ENCODE measurements at places on chromosomes 6 and 20. TPM values are rescaled to one million over a fixed set of nuclear protein-coding genes. Genes with fewer than 3 reads are reported as not detected.

GRCh38 chr6:139472351-139473015 is 98.0 kb upstream of the CITED2 start:
- no peak for DNase-seq
- H3K4me3 ChIP-seq = no peak overlapping the region
- H3K27me3 ChIP-seq = no peaks in the 10 kb centered on the region
- H3K4me1 ChIP-seq = peaks cover 9% of the 10 kb centered on the region
- no peak overlapping the region for H3K27ac ChIP-seq
- no peaks in the 10 kb centered on the region for H3K36me3 ChIP-seq

DNA sequence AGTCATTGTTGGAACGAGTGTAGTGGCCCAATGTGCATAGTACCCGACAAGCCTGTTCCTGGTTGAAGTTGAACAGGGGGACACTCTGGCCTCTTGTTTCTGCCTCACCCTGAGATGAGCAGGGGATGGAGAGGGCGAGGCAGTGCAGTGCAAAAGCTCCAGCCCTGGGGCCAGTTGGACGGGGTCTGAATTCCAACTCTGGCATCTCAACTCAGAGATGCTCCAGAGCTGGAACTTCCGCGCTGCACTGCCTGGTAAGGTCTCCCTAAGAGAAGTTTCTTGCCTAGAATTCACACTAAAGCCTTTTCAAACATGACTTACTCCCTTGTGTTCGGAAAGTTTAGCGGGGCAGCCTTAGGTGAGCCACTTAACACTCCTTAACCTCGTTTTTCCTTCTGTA is 72.3 kb upstream of the SLC22A1 start:
- no peaks in the 10 kb centered on the region for H3K27me3 ChIP-seq
- peaks cover 16% of the 10 kb centered on the region for H3K4me1 ChIP-seq
- no peak overlapping the region for H3K27ac ChIP-seq

DNA sequence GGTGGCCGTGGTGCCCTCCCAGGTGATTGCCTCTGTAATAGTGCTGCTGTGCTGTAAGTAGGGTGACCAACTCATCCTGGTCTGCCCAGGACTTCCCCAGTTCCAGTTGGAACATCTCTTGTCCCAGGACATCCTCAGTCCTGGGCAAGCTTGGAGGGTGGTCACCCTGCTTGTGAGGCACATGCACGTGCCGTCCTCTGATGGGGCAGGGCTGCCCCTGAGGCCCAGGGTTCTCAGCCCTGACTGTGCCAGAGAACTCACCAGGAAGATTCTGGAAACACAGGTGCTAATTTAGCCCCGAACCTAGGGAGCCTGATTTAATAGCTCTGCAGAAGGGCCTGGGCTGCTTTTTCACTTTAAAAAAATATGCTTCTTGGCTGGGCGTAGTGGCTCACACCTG is 120.9 kb upstream of the PHACTR3 start:
- H3K27ac ChIP-seq = no peak overlapping the region
- no peaks in the 10 kb centered on the region for H3K36me3 ChIP-seq
- H3K27me3 ChIP-seq = peaks cover 21% of the 10 kb centered on the region
- no peak overlapping the region for H3K4me3 ChIP-seq
- no peaks in the 10 kb centered on the region for H3K4me1 ChIP-seq
- no peak for DNase-seq

DNA sequence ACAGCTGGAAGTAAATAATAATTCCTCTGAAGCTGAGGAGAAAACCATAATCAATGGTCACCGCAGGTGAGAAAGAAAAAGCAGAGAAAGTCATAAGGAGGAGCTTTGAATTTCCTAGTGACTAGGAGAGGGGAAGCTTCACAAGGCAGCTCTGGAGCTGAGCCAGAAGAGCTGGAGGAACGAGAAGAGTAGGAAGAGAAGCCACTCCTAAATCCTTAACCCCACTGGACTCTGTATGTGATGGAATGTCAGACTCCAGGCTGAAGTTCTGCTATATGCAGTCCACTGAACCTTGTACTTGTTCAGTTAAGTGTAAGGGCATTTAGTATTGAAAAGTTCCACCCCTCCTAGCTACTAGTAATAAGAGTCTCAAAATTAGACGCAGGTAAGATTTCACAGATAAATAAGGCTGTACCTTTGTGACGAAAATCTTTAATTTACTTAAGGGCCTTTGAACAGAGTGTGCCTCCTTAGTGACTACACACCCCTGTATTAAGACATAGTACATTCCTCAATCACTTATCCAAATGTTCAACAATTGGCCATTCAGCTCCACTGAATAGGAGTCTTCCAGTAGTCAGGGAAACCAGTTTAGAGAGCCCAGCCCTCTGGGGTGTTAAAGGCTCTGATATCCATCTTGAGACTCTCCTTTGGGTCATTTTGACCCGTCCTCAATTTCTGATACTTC is 71.4 kb upstream of the UFL1 start:
- H3K4me1 ChIP-seq = no peaks in the 10 kb centered on the region
- no peak overlapping the region for H3K4me3 ChIP-seq
- H3K27ac ChIP-seq = no peak overlapping the region
- H3K36me3 ChIP-seq = no peaks in the 10 kb centered on the region

The PROKR2 gene
- total RNA-seq = not detected

- H3K4me1 ChIP-seq = peaks cover 35% of the 10 kb centered on the region
- H3K27me3 ChIP-seq = no peaks in the 10 kb centered on the region
- H3K36me3 ChIP-seq = no peaks in the 10 kb centered on the region
- H3K4me3 ChIP-seq = no peak overlapping the region
- no peak for DNase-seq
Observed at GRCh38 chr20:4681991-4682401, 39.7 kb upstream of the PRND start.

DNA sequence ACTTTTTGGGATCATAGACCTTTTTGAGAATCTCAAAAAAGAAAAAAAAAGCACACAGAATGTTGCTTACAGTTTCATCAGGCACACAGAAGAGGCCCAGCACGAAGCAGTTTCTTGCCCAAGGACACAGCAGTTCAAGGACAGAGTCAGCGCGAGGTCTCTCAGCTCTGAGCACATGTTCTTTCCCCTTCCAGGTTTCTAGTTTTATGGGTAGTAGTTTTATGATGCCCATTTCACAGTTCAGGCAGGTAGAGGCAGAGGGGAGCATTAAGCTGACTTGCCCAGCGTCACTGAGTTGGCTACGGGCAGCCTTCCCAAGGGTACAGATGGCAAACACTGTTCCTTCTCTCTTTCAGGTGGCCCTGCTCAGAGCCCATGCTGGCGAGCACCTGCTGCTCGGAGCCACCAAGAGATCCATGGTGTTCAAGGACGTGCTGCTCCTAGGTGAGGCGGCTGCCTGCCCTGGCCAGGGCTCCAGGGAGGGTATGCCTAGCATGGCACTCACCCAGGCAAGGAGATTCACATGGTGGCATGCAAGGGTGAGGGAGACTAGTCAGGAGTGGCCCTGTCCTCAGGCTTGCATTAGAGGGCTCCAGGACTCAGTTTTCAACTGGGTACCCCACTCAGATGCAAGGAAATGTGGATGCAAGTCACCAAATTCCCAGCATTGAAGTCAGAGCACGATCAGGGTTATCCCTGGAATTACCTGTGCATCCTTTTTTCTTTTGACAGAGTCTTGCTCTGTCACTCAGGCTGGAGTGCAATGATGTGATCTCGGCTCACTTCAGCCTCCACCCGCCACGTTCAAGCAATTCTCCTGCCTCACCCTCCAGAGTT is 57.4 kb upstream of the TTPAL start:
- no peaks in the 10 kb centered on the region for H3K4me1 ChIP-seq
- no peak for DNase-seq
- H3K36me3 ChIP-seq = no peaks in the 10 kb centered on the region

The DNPH1 gene
- total RNA-seq = 57.5 TPM

Data from activated CD4-positive, alpha-beta memory T cell treated with anti-CD3 and anti-CD28 coated beads for 36 hours (primary cell).